Right ventricle myocardium superior (tissue), 1 donor: ENCODE measurements at places on chromosomes 7 and 10.

DNA sequence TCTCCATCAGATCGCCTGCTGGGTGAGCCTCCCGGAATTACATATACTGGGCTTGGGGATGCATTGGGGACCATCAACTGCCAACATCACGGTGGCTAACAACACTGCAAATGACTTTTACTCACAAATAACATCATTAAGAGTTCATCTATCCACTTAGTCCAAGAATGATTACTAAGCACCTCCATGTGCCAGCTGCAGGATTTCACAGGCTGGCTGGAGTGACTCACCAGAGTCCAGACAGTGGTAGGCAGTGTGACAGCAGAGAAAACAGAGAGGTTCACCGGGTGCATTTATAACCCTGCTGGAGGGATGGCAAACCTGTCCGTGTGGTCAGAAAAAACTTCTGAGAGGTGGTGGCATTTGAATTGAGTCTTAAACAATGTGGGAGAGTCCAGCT lies 3.2 kb upstream of the IGFBP3 start:
- DNase-seq: no peak

GRCh38 chr10:7111561-7111960 lies 299.3 kb downstream of the SFMBT2 start:
- DNase-seq: no peak

- DNase-seq: no peak
Observed at GRCh38 chr10:12703813-12704212, 297.7 kb downstream of the CCDC3 start.

DNA sequence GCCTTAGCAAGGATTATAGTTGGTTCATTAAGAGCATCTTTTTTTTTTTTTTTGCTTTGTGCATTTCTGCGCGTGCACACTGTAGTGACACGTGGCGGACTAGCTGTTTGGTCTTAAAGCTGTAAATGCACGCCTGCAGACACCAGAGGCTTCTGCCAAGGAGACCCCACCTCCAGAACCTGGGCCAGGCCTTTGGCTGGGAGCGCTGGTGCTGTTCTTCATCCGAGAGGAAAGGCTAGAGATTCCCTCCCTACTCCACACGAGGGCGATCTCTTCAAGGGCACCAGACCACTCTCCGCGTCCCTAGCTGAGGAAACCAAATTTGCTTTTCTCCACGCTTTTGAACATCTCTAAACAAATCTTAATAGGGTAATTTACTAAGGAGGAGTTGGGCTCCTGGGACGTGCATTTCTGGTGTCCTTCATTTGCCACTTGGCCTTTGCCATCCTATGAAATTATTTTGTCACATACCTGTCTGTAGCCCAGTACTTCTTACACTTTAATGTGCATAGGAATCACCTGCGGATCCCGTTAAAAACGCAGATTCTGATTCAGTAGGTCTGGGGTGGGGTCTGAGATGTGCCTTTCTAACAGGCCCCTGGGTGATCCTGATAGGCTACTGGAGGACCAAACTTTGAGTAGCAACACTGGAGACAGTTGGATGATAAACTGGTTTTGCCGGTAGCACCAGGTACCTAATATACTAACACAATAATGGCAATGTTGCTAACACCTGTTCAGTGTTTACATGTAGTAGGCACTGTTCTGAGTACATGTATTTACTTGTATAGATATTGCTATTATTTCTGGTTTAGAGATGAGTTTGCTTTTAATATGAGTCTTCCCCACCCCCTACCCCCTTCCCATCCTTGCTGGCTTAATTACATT lies 1.3 kb upstream of the SLC26A5 start:
- DNase-seq: no peak

DNA sequence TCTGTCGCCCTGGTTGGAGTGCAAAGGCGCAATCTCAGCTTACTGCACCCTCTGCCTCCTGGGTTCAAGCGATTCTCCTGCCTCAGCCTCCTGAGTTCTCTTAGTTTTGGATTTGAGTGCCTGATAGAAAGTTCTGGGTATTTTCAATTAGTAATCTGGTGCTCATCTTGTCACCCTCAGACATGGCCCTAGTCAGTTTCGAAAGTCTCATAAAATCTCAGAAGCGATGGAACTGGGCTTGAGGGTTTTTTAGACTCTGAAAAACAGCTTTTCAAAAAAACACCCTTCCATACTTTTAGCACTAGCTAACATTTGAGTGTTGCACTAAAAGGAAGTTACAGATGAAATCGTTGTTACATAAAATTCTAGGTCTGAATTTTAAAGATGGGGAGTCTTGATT lies 9.4 kb upstream of the PIP4K2A start:
- DNase-seq: no peak

- DNase-seq: peak; percentile 30
Observed at GRCh38 chr7:391411-391951, 101.5 kb downstream of the FOXL3 start.

GRCh38 chr7:43531700-43532099 lies 51.2 kb upstream of the STK17A start:
- DNase-seq: peak; percentile 52
